ENCODE measurements at places on chromosomes 13 and 19.

- DNase-seq, result no peak
Observed at GRCh38 chr13:98252931-98253470, 75.9 kb upstream of the RNF113B start.

- no peak for DNase-seq
Observed at GRCh38 chr13:26457212-26457611, 100.3 kb upstream of the WASF3 start.

DNA sequence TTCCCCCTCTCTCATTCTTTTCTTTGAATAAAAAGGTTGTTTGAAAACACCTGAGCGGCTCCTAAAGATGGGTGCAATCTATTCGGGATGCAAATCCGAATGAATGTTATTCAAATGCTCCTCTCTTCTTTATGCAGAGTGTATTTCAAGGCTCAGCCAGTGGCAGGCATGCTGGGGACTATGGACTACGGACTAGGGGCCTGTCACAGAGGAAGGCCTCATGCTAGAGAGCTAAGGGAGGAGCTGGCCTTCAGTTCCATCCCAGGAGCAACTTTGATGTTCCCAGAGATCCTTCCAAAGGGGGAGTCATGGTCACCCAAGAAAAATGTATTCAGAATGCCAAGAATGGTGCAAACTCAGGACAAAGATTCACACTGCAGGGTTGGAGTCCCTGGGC, 9.3 kb downstream of the ALOX5AP start:
- DNase-seq, result no peak

GRCh38 chr19:35510626-35510964, 2.9 kb downstream of the DMKN start:
- DNase-seq, result no peak

- DNase-seq, result no peak
Observed at GRCh38 chr13:57813651-57814050, 182.1 kb downstream of the PCDH17 start.

GRCh38 chr13:95212983-95213850, 88.0 kb downstream of the ABCC4 start:
- no peak for DNase-seq

DNA sequence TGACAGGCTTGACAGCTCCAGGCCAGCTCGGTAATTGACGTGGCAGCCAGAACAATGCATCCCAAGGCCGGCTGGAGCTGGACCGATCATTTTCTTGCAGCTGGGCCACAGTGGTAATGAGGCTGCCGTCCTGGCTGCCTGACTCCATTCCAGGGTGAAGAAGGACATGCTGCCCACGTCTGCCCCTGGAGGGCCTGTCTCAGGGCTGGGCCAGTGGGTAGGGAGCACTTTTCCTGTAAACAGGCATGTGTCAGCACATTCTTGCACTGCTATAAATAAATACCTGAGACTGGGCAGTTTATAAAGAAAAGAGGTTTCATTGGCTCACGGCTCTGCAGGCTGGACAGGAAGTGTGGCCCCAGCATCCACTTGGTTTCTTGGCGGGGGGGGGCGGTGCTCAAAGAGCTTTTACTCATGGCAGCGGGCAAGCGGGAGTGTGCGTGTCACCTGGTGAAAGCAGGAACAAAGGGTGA, 38.1 kb upstream of the KCTD15 start:
- no peak for DNase-seq

- DNase-seq, result no peak
Observed at GRCh38 chr13:44932850-44933251, 56.4 kb downstream of the NUFIP1 start.

GRCh38 chr13:110164706-110165105, 142.3 kb downstream of the COL4A1 start:
- DNase-seq, result no peak

- no peak for DNase-seq
Observed at GRCh38 chr19:3274942-3275582, 50.6 kb downstream of the CELF5 start.

GRCh38 chr13:76463314-76463713, 422.9 kb downstream of the KCTD12 start:
- DNase-seq, result no peak

GRCh38 chr19:54792814-54793213, 10.6 kb upstream of the KIR2DL4 start:
- DNase-seq, result no peak

DNA sequence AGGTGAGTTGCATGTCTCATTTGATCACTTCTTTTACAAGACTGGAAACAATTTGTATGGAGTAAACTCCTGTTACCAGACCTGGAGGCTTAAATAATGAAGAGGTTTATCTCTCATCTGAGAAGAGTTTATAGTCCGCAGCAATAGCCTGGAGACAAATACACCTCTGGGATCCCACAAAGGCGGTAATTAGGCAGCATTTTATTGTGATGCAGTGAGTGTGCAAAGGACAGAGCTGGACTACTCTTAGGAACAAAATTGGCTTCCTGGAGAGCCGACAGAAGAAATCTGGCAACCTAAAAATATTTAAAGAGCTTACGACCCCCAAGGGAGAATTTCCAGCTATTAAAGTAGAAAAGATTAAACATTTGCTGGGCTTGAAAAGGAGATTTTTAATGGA, 11.8 kb upstream of the KATNAL1 start:
- DNase-seq, result no peak

GRCh38 chr13:102035969-102036368, 365.9 kb downstream of the FGF14 start:
- DNase-seq, result no peak

- DNase-seq, result no peak
Observed at GRCh38 chr13:93875547-93875946, 603.9 kb downstream of the DCT start.

DNA sequence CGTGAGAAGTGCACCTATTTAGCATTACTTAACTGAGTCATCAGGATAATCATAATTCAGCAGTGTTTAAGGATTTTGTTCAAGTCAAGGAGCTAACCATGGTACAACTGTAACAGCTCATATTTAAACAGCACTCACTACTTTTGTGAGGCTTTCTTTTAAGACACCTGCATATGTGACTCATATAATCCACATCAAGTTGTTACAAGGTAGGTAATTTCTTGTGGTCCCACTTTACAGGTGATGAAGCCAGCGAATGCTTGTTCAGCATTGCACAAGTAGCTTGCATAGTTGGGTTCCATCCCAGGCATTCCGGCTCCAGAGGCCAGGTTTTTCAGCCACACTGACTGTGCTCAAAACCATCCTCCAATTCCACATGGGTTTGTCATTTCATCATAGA, 569.2 kb downstream of the MYO16 start:
- no peak for DNase-seq

GRCh38 chr19:50833117-50833801, at the start of gene KLK15:
Gene KLK15 (minus strand): TSS chr19:50833574. CDS start chr19:50831492, 2,082 bp downstream.
- no peak for DNase-seq

GRCh38 chr13:42654212-42654611, 80.3 kb downstream of the TNFSF11 start:
- no peak for DNase-seq

GRCh38 chr13:68261105-68261504, 1031.0 kb upstream of the PCDH9 start:
- no peak for DNase-seq

DNA sequence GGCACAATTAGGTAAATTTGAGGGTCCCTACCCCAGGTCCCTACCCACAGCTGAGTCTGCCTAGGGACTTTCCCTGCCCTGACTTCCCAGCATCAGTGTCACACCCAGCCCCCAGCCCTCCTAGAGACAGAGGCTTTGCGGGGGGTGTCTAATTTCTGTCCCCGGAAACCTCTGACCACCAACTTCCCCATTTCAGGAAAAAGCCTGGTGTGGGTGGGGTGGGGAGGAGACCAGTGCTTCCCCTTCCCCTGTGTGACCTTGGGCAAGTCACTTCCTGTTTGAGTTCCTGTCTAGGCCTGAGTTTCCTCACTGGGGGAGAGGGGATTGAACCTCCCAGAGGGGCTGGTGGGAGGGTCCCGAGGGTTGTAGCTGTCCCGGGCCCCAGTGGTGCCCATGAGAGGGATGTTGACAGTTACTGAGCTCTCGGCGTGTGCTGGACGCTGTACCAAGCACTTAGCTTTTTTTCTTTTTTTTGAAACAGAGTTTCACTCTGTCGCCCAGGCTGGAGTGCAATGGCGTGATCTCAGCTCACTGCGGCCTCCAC, 7.9 kb downstream of the VASP start:
- peak; percentile 41 for DNase-seq

GRCh38 chr19:29395734-29396414, 129.9 kb upstream of the VSTM2B start:
- no peak for DNase-seq

DNA sequence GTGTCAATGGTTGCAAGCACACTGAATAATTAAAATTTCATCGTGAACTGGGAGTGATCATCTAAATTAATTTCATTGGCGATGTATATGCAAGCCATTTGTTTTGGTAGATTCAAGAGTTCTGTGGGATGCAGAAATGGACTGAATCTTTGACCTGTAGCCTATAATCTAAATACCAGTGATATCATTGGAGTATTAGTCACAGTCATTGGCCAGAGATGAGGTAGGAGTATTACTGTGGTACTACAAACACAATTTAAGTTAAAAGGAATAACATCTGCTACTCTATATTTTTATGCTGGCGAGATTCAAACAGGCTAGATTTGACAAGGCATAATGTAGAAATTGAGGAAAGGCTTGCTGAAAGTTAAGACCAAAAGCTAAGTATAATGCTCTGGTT, 14.0 kb downstream of the FRY start:
- DNase-seq, result no peak

- DNase-seq, result no peak
Observed at GRCh38 chr13:99279637-99280036, 21.5 kb upstream of the GPR18 start.

DNA sequence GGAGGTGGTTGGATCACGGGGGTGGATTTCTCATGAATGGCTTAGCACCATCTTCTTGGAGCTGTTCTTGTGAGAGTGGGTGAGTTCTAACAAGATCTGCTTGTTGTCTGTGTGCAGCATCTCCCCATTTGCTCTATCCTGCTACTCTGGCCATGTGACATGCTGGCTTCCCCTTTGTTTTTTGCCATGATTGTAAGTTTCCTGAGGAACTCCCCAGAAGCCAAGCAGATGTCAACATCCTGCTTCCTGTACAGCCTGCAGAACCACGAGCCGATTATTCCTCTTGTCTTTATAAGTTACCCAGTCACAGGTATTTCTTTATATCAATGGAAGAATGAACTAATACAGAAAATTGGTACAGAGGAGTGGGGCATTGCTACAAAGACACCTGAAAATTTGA, 2.3 kb upstream of the SIGLEC12 start:
- no peak for DNase-seq

GRCh38 chr19:12779162-12779993, 4.0 kb upstream of the HOOK2 start:
- DNase-seq, result no peak

- DNase-seq, result no peak
Observed at GRCh38 chr13:83710133-83710515, 172.2 kb downstream of the SLITRK1 start.

DNA sequence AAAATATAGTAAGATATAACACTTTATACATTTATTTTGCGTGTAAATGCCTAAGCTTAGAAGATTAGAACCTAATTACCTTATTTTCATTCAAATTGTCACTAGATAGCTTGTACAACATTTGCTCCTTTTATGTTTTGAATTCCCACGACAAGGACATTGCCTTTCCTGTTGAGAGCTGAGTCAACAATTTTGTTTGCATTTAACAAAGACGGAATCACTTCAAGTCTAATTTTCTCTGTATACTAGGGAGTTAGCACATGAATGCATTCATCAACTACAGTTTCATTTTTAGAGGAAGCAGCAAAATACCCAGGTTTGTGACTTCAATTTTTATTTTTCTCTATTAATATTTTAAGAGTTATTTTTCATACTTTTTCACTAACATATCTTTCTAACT, 48.7 kb upstream of the PCCA start:
- no peak for DNase-seq

DNA sequence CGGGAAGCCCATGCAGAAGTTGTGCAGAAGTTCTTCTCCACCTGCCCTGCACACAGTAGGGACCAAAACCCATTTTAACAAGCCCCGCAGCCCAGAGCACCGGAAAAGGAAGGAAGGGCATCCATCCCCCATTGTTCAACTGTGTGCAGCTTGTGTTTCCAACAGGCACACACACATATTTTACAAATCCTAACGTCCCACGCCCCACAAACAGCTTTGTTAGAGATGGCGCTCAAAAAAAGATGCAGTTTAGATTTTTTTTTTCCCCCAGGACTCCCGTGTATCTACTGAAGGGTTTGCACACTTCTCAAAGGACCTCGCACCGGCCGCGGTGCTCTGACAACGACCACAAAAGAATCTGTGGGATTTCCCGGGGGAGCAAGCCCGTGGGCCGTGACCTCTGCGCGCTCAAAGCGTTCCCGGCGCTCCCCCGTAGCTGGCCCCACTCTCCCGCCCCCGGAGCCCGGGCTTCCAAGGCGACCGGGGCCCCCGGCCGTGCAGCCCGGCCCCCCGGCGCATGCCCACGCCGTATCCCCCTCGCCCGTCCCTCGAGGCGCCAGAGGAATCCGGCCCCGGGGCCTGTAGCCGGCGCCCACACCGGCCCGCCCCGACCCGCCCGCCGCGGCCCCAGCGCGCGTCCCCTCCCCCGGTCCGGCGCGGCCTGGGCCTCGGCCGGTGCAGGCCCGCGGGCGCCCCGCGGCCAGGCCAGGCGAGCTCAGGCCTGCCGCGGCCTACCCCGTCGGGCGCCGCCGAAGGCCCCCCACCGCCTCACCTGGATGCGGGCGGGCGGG, 523 bp downstream of the ELAVL1 start:
- DNase-seq, result no peak

- no peak for DNase-seq
Observed at GRCh38 chr13:78383071-78383484, 220.3 kb downstream of the POU4F1 start.

DNA sequence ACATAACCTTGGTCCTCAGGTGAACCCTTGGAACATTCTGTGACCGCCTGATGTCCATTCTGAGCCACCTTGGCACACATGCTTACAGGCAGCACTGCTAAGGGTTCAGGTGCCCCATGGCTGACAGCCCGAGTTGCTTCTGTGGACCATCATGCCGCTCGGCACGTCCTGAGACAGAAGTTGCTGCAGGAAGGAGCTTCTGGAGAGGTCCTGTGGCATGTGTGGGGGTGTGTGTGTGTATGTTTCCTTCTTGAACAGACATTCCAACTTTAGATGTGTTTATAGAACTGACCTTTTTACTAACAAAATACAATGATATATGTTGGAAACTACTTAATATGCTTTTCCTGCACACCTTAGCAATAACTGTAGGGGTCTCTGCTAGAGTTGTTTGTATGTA, 4.8 kb upstream of the C1QTNF9 start:
- DNase-seq, result no peak

- no peak for DNase-seq
Observed at GRCh38 chr13:28655561-28655960, 3.4 kb upstream of the POMP start.

DNA sequence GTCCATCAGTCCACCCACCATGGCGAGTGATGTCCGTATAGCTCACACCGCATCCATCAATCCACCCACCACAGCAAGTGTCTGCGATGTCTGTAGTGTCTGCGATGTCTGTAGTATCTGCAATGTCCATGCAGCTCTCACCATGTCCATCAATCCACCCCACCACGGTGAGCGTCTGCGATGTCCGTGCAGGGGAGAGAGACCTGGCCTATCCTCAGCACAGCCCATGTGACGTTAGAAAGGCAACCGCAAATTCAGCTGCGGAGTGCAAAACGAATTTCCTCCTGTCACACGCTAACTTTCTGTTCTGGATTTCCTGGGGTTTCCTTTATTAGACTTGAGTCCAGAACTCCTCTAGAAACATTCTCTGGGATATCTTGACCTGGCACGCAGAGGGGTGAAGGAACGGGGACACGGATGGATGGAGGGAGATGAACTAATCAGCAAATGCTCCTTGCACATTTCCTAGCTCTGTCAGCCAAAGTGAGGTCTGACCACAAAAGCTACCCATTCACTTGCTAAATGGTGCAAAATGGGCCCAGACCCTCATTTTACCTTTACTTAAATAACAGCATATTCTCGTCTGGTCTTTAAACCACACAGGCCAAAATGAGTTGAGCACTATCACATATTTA, 18.3 kb downstream of the RASA3 start:
- DNase-seq, result no peak

Measured in SIG-M5 (cell line).